ENCODE measurements at places on chromosomes 13 and 19.

GRCh38 chr19:5318306-5318705, 22.3 kb downstream of the PTPRS start:
- no peak for DNase-seq

GRCh38 chr13:20353973-20354372, 121.9 kb upstream of the GJB6 start:
- DNase-seq: no peak

GRCh38 chr13:52319876-52320275, 86.1 kb downstream of the THSD1 start:
- DNase-seq: no peak

DNA sequence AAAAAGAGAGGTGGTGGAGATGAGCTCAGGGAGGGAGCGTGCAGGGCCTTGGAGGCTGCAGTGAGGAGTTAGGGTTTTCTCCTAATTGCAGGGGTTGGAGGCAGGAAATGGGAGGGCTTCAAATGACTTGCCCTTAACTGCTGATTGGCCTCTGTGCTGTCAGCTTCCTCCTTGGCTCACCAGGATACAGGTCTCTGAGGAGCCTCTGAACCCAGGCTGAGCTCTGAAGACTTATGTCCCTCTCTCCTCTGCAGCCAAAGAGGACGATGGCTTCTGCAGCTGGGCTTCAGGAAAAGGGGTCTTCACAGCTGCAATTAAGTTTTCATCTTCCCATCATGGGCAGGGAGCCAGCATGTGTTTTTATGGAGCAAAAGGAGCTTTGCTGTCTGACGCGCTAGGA, 6.7 kb upstream of the RANBP3 start:
- peak; percentile 64 for DNase-seq

- no peak for DNase-seq
Measured at GRCh38 chr19:678791-679388, 2.7 kb downstream of the FSTL3 start.

GRCh38 chr13:19587635-19588300, 26.4 kb upstream of the TPTE2 start:
- peak; percentile 40 for DNase-seq

DNA sequence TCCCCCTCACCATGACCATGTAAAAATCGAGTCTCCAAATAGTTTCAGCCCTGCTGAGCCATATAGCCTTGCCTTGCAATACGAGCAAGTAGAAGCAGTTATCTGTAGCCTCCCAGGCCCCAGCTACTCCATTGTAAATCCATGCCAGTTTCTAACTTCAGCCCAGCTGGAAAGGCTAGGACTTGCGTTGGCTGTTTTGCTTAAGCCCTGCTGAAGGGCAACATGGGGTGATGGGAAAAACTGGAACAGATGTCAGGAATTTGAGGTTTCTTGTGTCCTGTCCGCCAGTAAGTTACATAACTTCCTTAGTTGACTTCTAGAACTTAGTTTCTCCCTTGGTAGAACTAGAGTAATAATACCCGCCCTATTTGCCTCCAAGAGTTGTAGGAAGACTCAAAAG, 216.0 kb upstream of the SERP2 start:
- no peak for DNase-seq

GRCh38 chr13:97346561-97347254, 87.3 kb upstream of the RAP2A start:
- DNase-seq: no peak

DNA sequence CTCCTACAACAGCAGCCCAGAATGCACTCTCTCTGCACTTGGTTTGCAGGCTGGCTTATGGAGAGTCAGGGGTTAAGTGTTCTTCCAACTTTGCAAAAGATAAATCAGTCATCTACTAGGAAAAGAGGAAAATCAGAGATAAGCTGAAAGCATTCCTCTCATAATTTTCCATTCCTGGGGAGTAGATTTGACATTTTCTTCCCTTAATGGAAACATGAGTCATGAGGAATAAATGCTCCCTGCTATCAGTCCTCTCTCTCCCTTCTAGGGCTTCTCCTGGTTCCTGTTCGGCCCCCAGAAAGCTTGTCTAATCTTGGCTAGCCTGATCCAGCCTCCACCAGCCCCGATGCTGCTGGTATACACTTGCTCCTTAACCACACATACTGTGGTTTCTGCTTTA, 28.4 kb upstream of the ENOX1 start:
- DNase-seq: peak; percentile 16
